Daoy (cell line): ENCODE measurements at places on chromosomes 13 and 19. TPM values are rescaled to one million over a fixed set of nuclear protein-coding genes. Genes with fewer than 3 reads are reported as not detected.

The CEACAM7 gene
- not detected in 2 replicates for total RNA-seq

DNA sequence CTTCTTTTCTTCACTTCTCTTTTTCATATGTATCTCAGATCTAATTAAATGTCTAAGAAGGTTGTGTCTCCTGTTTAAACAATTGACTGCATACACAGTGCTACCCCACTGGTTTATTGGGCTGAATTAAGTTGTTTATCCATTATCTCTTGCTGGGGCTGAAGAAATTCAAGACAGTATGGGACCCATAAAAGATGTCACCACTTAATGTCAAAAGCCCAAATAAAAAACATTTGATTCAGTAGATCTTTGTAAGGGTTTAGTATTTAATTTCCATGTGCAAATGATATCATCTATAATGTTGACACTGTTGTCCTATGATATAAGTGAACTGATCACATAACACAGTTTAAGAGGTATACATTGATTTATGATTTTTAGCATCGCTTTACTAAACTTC, 1431.9 kb upstream of the PCDH20 start:
- DNase-seq = no peak

DNA sequence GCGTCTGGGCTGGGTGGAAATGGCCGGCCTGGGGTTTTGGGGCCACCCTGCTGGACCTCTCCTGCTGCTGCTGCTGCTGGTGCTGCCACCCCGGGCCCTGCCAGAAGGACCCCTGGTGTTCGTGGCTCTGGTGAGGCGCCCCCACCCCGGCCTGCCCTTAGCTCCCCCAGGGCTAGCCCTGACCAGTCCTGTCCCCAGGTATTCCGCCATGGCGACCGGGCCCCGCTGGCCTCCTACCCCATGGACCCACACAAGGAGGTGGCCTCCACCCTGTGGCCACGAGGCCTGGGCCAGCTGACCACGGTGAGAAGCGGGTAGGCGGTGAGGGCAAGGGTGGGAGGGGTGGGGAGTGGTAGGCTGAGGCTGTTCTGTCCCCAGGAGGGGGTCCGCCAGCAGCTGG, at the start of gene ACP4:
Gene ACP4, plus strand, starts transcription at position 20 of the 400 bp plus-strand sequence. Its CDS starts 0 bp downstream, at position 20.
- no peak for DNase-seq

The PLK5 gene
- total RNA-seq = not detected in 2 replicates

The UBAC2 gene
- total RNA-seq = 20.9 and 24.2 TPM in 2 replicates

- DNase-seq = no peak
Measured at GRCh38 chr13:109723046-109723445, 63.3 kb downstream of the IRS2 start.

DNA sequence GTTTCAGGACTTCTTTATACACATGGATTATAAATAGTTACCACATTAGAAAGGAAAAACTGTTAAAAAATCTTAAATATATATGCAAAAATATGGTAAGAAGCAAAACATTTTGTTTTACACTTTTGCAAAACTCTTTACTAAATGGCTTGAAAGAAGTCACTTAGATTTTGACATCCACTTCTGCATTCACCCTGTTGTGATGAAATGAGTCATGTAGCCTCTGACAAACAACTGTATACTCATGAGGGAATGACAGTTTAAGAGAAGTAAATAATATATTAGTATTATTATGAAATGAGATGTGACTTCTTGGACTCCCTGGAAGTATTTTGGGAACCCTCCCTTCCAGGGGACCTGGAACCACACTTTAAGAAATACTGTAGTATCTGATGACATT, 275.6 kb downstream of the DACH1 start:
- no peak for DNase-seq

- no peak for DNase-seq
Measured at GRCh38 chr19:3448616-3449334, 31.6 kb downstream of the SMIM24 start.

DNA sequence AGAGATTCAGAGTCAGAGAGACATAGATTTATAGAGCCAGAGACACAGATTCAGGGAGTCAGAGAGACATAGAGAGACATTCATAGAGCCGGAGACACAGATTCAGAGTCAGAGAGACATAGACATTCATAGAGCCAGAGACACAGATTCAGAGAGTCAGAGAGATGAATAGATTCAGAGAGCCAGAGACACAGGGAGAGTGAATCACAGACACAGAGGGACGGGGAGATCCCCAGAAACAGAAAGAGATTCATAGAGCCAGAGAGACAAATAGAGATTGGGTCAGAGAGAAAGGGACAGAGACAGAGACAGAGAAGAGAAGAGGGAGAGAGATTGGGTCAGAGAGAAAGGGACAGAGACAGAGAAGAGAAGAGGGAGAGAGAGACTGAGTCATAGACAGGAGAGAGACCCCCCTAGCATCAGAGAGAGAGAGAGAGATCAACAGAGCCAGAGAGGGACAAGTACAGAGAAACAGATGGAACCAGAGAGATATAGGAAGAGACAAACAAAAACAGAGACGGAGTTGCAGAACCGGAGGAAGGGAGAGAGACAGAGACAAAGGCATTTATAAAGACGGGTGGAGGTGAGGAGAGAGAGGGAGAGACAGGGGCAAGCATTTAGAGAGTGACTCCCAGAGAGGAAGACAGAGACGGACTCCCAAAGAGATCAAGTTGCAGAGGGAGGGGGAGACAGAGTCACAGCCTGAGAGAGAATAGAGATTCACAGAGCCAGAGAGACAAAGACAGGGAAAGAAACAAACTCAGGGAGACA, 1.1 kb upstream of the PRKCG start:
- DNase-seq = no peak

GRCh38 chr13:107743100-107743499, 472.2 kb downstream of the LIG4 start:
- no peak for DNase-seq

- no peak for DNase-seq
Measured at GRCh38 chr13:83333614-83334388, 548.5 kb downstream of the SLITRK1 start.

DNA sequence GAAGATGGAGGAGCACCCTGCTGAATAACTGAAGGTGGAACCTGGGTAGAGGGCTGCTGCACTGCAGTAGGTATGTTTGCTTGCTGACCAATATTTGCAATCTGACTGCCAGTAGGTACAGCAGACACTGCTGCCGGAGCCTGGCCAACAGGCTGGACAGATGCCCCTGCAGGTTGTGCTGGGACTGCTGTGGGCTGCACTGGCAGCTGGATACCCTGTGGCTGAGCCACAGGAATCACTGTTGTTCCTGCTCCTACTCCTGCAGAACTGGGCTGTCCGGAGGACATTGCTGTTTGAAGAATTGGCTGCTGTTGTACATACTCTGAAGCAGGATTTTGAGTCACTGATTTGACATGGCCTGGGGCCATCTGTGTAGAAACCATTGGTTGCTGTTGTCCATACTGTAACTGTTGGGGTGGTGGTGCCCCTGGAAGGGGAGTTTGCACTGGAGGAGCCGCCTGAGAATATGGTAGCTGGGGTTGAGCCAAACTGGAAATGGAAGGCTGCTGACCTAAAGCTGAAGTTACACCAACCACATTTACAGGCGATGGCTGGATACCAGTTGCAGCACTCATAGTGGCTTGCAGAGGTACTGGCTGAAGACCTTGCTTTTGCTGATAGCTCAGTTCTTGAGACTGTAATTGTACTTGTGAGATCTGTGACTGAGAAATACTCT, 2.2 kb downstream of the TSC22D1 start:
- DNase-seq = peak; percentile 51

The KIR3DL2 gene
- total RNA-seq = not detected in 2 replicates
